ENCODE measurements at places on chromosomes 1 and 21.
A peak's percentile ranks its signal among the peaks of the same experiment; 100 is the strongest.

DNA sequence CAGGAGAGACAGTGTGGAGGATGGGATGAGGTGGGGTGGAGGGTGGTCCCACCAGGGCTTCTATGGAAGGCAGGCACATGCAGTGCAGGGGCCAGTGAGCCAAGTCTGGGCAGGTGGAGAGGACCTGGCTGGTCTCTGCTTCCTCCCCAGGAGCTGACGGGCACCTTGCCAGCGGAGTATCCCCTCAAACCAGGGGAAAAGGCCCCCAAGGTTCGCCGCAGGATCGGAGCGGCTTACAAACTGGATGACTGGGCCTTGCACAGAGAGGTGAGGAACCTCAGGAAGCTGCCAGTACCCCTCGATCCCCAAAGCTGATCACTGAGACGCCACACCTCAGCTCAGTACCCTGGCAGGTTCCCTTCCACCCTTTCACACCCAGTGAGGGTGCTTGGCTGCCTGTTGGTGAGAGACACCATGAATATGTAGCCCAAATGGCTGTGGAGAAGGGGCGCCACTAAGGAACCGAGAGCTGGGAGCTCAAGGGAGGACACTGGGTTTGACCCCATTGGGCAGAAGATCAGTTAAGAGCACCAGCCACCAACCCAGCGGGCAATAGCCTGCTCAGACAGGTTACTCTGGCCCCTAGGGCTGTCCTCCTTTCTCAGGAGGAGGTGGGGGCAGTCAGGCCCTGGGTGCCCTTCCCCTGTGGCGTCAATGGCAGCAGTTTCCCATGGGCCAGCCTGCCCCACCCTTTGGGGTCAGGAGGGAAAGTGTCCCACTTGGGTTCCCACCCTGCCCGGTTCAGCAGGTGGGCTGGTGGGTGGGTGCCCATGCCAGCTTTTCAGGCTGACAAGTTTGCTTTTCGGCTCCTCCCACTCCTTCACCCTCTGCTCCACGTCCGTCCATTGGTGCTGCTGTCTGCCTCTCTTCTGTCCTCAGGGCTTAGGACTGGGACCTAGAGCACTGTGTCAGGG, 5.5 kb downstream of the INAVA start:
- no peak for DNase-seq

- DNase-seq, result no peak
Measured at GRCh38 chr21:8992731-8993174, 1528.6 kb upstream of the TPTE start.

DNA sequence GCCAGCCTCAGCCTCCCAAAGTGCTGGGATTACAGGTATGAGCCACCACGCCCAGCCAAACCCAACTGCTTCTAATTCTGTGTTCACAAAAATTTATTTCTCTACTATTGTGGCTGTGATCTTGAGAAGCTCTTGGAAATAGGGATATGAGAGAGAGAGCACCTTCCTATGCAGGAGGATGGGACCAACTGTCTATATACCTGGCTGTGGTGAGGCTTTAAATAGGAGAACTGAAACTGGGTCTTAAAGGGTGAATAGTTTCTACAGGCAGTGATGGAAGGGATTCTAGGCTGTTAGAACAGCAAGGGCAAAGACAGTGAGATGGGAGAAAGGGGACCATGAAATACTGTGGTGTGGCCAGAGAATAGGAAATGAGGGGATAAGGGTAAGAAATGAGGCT, 8.3 kb upstream of the PTCH2 start:
- DNase-seq, result no peak

GRCh38 chr1:212301580-212301979, 16.4 kb downstream of the PPP2R5A start:
- no peak for DNase-seq

- peak; percentile 55 for DNase-seq
Measured at GRCh38 chr1:34924759-34925555, 4.5 kb downstream of the DLGAP3 start.

- no peak for DNase-seq
Measured at GRCh38 chr1:31040038-31040437, 25.5 kb downstream of the PUM1 start.

DNA sequence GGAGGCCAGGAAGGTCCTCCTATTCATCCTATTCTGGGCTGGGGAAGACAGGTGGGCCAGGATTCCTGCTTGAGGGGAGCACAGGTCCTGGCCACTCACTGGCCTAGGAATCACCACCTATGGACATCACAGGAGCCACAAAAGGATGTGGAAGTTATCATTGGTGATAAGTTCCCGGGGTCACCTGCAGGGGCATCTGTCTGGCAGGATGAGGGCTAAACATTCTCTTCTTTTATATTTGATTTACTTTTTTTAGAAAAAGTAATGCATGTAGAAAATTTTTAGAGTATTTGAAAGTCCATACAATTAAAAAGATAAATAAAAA, 33.2 kb upstream of the KIAA0040 start:
- no peak for DNase-seq

GRCh38 chr1:160399544-160400222, 681 bp upstream of the VANGL2 start:
- DNase-seq, result peak; percentile 66

DNA sequence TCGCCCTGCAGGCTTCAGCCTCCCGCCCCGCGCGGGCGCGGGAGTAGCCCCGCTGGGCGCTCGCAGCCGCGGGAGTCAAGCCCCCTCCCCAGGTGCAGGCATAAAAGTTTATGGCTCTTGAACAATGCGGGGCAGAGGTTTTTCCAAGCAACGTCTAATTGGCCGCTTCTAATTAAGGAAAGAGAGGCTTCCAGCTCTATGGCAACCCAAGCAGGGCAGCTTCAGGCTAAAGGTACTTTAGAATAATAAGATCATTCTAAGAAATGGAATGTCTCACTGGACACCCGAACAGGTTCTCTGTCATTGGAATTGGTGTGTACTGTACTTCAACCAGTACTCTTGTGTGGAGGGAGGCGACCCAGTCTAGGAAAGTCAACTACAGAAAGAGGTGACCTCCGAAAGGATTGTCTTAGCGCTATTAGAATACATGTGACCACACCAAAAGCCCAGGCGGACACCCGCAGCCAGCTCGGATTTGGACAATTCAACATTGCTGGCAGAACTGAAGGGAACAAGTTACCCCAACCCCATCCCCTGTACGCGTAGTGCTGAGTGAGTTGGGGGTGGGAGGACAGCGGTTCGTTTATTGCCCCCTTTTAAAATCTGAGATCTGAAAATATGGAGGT, 12.5 kb downstream of the NR5A2 start:
- no peak for DNase-seq

GRCh38 chr1:172402878-172403569, 17.5 kb upstream of the C1orf105 start:
- no peak for DNase-seq

DNA sequence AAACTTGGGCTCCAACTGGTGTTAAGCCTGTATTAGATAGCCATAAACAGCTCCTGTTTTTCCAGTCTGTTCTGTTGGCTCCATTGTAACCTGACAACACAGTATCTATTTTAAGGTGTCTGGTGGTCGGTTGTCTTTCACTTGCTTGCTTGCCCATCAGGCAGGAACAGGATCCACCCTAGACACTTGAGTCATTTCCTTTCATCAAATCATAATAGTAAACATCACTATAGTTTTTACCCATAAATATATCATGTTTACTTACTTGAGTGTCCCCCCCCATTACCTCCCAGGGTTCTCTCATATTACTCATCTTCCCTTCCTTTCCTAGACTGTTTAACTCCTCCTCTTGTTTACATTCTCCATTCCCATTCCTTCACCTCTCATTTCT, 2.9 kb downstream of the DDI2 start:
- no peak for DNase-seq

DNA sequence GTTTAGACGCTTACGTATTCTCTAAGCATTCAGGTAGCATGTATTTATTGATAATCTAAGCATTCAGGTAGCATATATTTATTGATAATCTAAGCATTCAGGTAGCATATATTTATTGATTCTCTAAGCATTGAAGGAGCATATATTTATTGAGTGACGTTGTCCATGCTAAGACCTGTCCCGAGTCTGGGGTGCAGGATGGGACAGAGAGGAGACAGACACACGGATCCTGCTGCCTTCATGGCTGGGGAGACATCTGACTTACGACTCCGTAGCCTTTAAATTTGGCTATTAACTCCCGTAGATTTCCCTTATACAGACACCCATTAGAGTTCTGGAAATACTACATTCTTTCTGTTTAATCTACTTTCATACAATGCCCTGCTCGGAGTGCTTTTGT, 982 bp downstream of the SCCPDH start:
- DNase-seq, result no peak

- DNase-seq, result no peak
Measured at GRCh38 chr1:100413035-100413434, 60.7 kb downstream of the CDC14A start.

Data from NT2/D1 (cell line).